ENCODE measurements at places on chromosomes 3 and 15.

- peak; percentile 35 for DNase-seq
Observed at GRCh38 chr3:186985661-186986364, 55.5 kb downstream of the ST6GAL1 start.

- DNase-seq: peak; percentile 89
Observed at GRCh38 chr15:78618490-78618934, 2.3 kb downstream of the CHRNA3 start.

- peak; percentile 49 for DNase-seq
Observed at GRCh38 chr3:190862209-190863118, at the start of gene GMNC. Gene GMNC (minus strand): TSS chr3:190862694. CDS start chr3:190862615, 79 bp downstream.

GRCh38 chr3:1135194-1135593 lies 42.4 kb downstream of the CNTN6 start:
- no peak for DNase-seq

DNA sequence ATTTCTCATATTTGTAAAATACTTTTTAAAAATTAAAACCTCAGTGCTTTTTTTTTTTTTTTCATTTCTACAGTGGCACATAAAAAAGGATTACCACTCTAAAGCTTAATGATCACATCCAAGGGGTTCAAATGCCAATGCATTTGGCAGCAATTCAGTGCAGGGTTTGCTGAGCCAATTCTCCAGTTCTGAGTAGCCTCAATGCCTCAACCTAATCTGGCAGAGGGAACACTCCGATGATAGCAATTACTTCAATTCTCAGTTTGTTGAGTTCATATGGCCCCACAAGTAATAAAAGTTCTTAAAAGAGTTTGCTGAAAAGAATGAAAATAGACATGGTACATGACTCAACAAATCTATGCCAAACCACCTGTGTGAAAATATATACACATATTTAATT lies 79.3 kb upstream of the RBMS3 start:
- no peak for DNase-seq

GRCh38 chr3:72335458-72336095 lies 512.7 kb downstream of the SHQ1 start:
- no peak for DNase-seq

DNA sequence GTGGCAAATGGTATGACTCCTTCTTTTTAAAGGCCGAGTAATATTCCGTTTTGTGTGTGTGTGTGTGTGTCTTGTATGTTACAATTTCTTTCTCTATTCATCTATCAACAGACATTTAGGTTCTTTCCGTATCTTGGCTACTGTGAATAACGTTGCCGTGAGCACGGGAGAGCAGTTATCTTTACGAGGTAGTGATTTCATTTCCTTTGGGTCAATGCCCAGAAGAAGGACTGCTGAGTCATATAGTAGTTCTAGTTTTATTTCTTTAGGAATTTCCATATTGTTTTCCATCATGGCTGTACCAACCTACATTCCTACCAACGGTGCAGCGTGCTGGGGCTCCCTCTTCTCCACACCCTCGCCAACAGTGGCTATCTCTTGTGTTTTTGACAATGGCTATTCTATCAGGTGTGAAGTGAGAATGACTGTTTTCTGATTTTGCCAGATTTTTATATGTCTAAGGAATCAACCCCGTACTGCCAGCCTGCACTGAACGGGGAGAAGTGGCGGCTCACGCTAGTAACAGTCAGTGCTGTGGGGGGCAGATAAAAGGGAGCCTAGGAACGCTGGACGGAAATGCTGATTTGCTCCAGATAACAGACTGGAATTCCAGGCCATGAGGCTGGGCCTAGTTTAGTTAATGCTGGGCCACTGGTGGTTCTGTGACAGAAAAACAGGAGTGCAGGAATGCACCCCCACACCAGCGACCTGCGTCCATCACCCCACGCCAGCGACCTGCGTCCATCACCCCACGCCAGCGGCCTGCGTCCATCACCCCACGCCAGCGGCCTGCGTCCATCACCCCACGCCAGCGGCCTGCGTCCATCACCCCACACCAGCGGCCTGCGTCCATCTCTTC lies 168.1 kb downstream of the XXYLT1 start:
- DNase-seq: no peak

GRCh38 chr3:172522871-172523818 lies at the start of gene TNFSF10:
Gene TNFSF10 (minus strand): TSS chr3:172523430. CDS start chr3:172523384, 46 bp downstream.
- peak; percentile 63 for DNase-seq

DNA sequence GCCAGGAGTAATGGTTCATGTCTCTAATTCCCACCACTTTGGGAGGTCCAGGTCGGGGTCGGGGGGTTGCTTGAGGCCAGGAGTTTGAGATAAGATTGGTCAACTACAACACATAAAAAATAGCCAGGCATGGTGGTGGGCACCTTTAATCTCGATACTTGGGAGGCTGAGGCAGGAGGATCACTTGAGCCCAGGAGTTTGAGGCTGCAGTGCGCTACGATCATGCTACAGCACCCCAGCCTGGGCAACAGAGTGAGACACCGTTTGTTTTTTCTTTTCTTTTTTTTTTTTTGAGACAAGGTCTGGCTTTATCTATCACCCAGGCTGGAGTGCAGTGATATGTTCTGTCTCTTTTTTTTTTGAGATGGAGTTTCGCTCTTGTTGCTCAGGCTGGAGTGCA lies 1.3 kb upstream of the VPS33B start:
- DNase-seq: no peak

- no peak for DNase-seq
Observed at GRCh38 chr15:57253500-57253899, 122.8 kb upstream of the CGNL1 start.

DNA sequence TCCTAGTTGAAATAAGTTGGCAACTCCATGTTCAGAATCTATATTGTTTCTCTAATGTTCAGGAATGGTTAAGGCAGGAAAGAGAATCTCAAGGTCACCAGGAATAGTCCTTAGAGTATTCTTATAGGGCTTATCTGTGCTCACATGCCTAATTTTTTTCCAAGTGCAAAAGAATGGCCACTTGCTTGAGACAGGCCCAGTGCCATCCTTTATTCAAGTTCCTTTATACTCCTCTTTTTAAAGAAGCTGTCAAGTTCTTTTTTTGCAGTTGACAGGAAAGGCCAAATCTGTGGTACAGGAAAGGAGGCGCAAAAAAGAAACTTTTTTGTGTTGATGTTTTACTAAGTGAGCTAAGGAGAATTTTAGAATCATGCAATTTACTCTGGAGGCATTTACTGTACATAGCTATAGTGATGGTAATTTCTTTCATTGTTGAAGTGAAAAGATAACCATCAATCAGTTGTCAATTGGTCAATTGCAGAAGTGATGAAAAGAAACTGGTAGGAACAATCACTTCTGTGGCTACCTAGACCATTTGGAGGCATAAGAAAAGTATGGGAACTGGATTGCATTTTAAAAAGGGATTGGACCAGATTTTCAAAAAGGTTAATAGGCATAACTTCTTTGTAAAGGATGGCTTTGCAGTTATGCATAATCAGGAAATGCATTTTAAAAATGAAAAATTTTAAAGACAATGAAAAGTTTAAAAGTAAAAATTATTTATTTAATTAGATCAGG lies 102.5 kb upstream of the SOX2 start:
- DNase-seq: no peak

DNA sequence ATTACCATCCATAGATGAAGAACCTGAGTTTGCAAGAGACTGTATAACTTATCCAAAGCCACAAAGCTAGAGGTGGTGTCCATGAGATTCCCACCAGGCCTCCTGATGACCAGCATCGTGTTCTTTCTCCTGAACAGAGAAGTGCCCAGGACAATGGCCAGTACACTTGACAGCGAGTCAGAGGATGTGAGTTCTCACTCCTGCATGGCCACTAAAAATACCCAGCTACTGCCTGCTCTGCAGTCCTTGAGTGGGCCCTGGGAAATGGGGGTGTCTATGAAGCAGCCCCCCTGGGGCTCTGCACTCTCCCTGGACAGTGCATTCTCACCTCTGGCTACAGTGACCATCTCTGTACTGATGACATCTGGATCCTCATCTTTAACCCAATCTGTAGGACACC lies 201.2 kb downstream of the RPLP1 start:
- no peak for DNase-seq

- DNase-seq: no peak
Observed at GRCh38 chr15:56242576-56243162, 1.0 kb downstream of the RFX7 start.

DNA sequence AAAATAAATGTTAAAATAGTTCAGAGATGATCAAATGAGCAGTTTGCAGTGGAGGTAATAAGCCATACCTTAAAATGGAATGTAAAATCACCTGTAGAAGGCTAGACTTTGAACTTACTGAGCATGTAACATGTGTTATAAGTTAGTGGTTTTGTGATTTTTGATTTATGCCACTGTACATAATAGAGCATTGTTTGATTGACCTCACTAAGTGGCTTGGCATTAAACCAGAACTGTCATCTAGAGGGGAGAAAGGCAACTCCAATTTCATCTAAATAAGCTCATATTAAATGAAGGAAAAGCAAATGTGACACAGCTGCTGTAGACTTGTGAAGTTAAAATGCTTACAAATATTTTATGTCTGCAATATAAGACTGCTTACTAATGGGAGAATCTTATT lies 387.9 kb downstream of the ZIC1 start:
- no peak for DNase-seq

GRCh38 chr15:61489571-61489970 lies 260.5 kb upstream of the RORA start:
- no peak for DNase-seq

DNA sequence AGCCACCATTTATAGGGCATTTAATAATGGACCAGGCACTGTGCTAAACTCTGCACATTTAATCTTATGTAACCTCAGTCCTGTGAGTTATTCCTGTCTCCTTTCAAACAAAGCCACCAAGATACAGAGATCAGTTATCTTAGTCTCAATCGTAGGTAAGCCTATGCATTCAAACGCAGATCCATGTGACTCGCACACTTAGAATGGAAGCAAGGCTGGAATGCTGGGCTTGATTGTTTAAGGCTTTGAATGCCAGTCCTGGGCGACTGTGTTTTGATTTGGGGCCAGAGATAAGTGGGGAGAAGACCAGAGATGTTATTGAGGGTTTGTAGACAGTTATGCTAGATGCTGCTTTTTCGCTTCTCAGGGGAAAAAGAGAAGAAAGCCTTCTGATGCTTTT lies 22.2 kb downstream of the MED12L start:
- no peak for DNase-seq

- DNase-seq: no peak
Observed at GRCh38 chr3:42486814-42487565, 15.5 kb upstream of the VIPR1 start.

DNA sequence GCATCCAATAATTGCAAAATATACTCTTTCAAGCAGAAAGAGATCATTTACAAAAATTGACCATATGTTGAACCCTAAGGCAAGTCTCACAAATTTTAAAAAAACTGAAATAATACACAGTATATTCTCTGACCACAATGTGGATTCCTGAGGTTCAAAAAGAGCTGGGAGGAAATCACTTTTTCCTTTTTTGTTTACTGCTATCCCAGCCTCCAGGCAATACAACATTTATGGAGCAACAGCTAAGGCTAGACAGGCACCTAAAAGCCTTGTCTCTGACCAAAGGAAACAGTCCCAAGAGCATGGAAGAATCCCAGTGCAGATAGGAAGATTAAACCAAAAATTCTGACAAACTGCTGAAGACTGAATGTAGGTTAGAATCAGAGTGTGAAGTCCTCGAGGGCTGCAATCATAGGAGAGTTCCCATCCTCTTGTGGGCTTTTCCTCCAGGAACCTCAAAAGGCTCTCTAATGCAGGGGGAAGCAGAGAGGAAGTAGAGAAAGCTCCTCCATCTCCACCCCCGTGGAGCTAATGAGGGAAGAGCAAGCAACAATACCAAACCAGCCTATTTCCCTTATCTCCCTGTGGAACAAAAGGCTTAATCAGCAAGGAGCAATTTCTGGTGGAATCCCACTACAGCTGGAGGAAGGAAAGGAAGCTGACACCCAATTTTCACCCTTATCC lies 57.0 kb downstream of the TMCC1 start:
- no peak for DNase-seq

DNA sequence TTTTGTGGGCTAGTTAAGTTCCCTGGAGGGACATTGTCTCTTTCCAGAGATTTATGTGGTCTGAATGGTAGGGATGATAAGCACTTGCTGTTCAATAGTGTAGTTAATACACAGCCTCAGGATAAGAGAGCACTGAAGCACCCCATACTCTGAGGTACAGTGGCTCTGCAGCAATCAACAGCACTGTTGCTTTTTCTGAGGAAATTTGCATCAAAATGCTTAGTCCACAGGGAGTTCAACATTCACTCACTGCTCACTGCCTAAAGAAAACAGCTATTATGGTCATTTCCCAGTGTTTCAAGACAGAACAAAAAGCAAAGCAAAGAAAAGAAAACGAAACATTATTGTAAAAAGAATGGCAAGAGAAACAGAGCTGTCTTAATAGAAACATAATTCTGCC lies 441.9 kb downstream of the PLOD2 start:
- no peak for DNase-seq

DNA sequence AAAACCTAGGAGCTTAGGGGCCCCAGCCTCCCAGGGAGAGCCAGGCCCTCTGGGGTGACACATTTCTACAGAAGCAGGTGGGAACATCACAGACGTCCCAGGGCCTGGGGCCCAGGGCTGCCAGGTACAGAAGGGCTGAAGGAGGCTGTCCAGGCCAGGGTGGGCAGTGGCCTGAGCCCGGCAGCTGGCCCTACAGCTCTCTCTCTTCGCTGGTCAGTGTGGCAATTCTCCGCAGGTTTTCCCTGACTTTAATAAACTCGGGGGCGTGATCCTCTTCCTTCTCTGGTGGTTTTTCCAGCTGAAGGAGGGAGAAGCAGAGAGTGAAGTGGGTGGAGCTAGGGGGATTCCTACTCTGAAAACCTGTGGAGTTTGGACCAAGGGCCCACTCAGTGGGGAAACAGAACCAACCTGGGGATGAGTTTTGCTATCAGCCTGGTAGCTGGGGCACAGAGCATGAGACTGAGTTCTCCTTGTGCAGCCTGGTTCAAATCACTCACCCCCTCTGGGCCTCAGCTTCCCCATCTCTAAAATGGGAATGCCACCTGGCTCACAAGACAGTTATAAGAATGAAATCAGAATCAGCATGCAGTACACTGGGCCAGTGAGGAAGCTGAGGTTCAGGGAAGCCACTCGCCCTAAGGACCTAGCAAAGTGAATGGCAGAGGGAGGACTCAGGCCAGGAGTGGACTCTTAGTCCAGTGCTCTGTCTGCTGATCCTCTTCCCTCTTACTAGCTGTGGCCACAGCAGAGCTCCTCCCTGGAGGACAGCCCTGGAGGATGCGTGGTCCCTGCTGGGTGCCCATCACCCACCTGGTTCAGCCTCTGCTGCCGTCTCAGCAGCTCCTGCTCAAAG lies 10.6 kb downstream of the FAM107A start:
- no peak for DNase-seq

All from GM13977 (cell line).